Naive thymus-derived CD8-positive, alpha-beta T cell (primary cell): ENCODE measurements at places on chromosomes 2 and 18. TPM values are rescaled to one million over a fixed set of nuclear protein-coding genes. Genes with fewer than 3 reads are reported as not detected.

CHRND gene
- not detected for total RNA-seq

DNA sequence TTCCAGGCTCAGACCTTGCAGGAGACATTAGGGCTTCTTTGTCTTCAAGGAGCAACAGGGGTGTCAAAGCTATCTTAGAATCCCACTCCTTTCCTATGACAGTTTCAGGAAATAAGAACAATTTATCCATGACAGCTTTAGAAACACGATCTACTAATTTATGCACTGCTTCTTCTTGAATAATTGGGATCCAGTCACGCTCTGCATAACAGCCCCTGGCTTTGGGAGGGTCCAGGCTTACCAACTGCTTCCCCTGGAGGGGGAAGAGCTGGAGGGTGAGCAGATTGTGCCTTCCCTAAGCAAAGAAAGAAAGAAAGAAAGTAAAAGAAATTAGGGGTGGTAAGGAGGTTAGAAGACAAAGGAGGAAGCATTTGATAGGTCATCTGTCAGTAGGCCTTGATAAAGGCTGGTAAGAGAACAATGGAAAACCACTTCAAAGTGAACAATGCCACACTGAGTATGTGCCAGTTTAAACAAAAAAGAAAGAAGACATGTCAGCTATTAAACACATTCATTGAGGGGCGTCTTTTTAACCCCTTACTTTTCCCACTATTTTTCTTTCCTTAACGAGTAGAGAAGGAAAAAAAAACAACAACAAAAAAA is 327.6 kb downstream of the DCC start:
- H3K27me3 ChIP-seq: no peaks in the 10 kb centered on the region
- H3K4me3 ChIP-seq: no peak overlapping the region
- H3K36me3 ChIP-seq: no peaks in the 10 kb centered on the region
- no peak overlapping the region for H3K27ac ChIP-seq
- peaks cover 3% of the 10 kb centered on the region for H3K4me1 ChIP-seq

DNA sequence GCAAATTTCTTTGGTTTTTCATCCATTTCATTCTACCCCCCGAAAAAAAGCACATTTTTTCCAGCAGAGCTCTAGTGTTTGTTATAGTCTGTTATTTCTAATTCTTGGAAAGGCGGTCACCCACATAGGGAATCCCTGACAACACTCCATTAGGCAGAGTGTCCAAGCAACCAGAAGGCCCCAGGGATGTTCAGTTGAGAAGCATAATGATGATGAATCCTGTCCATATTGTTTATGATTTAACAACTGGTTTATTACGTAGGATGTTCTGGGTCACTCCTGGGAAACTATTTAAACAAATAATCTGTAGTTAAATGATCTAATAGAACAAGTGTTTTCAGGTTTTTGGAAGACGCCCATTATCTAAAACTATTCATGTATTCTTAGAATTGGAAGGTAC is 388.7 kb downstream of the TNS1 start:
- no peak overlapping the region for H3K4me3 ChIP-seq
- H3K27me3 ChIP-seq: no peaks in the 10 kb centered on the region
- no peak overlapping the region for H3K27ac ChIP-seq
- DNase-seq: no peak
- H3K4me1 ChIP-seq: peaks cover 22% of the 10 kb centered on the region

DNA sequence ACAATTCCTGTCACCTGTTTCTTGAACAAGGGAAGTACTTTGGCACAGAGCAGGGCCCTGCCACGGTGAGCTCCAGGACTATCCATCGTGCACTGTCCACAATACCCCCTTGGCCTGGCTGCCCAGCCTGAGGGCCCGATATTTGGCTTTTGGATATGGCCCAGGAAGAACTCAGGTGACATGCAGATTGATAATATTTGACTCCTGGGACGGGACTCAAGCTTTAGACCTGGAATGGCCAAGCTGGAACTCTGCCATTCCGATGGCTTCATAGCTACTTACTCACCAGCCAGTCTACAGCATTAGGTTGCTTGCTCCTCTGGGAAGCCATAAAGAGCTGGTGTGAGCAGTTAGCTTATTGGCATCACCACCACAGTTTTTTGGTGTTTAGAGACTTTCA is 26.6 kb downstream of the EML6 start:
- H3K4me3 ChIP-seq: no peak overlapping the region
- no peak overlapping the region for H3K27ac ChIP-seq
- DNase-seq: no peak
- no peaks in the 10 kb centered on the region for H3K27me3 ChIP-seq

CYB5A gene
- 42.3 TPM for total RNA-seq

DNA sequence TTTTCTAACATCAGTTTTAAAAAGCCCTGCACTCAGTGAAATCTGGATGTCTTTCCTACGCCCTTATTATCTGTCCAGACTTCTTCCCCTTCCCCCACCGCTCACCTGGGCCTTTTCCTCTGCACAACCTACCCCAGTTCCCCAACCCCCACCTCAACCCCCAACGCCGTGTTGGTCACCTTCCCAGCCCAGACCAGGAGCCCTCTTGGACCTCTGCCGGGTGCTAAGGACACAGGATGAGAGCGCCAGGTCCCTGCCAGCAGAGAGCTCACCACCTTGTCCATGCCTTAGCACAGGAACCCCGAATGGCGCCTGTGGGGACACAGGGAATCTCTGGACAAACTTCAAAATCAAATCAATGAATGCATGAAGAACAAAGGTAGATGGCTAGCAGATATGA is 966 bp upstream of the RBM43 start:
- H3K4me1 ChIP-seq: peaks cover 35% of the 10 kb centered on the region
- DNase-seq: no peak
- no peaks in the 10 kb centered on the region for H3K36me3 ChIP-seq

- peak overlapping the region; percentile 64 for H3K4me3 ChIP-seq
- peak; percentile 61 for DNase-seq
- peaks cover 89% of the 10 kb centered on the region for H3K4me1 ChIP-seq
Observed at GRCh38 chr2:30266051-30266621, 34.8 kb downstream of the LBH start.

DNA sequence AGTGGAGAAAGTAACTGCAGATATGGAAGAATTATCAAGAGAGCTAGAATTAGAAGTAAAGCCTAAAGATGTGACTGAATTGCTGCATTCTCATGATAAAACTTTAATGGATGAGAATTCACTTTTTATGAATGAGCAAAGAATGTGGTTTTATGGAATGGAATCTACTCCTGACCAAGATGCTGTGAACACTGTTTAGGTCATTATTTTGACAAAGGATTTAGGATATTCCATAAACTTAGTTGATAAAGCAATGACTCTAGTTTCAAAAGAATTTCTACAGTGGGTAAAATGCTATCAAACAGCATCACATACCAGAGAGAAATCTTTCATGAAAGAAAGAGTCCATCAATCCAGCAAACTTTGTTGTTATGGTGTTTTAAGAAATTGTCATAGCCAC is 1317.7 kb upstream of the ACVR2A start:
- H3K4me3 ChIP-seq: no peak overlapping the region
- no peaks in the 10 kb centered on the region for H3K36me3 ChIP-seq
- no peak overlapping the region for H3K27ac ChIP-seq
- peaks cover 1% of the 10 kb centered on the region for H3K27me3 ChIP-seq
- H3K4me1 ChIP-seq: no peaks in the 10 kb centered on the region

GRCh38 chr2:176642074-176642473 is 372.8 kb downstream of the MTX2 start:
- H3K4me3 ChIP-seq: no peak overlapping the region
- H3K36me3 ChIP-seq: no peaks in the 10 kb centered on the region
- peaks cover 80% of the 10 kb centered on the region for H3K27me3 ChIP-seq
- no peak for DNase-seq
- H3K27ac ChIP-seq: no peak overlapping the region

SP140 gene
- 27.5 TPM for total RNA-seq

DNA sequence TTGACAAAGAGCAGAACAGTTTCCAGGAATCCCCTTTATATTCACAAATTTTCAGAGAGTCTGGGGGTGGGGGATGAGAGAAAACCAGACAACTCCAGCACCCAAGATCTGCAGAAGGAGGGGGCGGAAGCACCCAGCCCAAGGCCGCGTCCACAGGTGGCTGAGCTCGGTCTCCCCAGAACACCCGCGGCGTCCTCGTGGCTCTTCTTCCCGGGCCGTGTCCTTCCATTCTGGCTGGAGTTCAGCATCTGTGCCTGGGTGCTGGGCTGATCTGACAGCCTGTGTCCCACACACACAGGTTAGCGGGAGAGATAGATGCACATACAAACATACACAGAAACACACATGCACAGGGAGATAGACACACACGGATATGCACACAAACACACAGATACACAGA is 455.8 kb upstream of the SALL3 start:
- H3K36me3 ChIP-seq: no peaks in the 10 kb centered on the region
- H3K27me3 ChIP-seq: no peaks in the 10 kb centered on the region
- H3K4me3 ChIP-seq: no peak overlapping the region
- no peak for DNase-seq
- no peaks in the 10 kb centered on the region for H3K4me1 ChIP-seq

GRCh38 chr2:197184959-197185586 is 125.5 kb downstream of the ANKRD44 start:
- H3K27ac ChIP-seq: peak overlapping the region; percentile 75
- H3K4me1 ChIP-seq: peaks cover 55% of the 10 kb centered on the region
- H3K27me3 ChIP-seq: no peaks in the 10 kb centered on the region

GRCh38 chr2:85189606-85190270 is 56.5 kb downstream of the TCF7L1 start:
- H3K27ac ChIP-seq: no peak overlapping the region
- peaks cover 4% of the 10 kb centered on the region for H3K27me3 ChIP-seq
- DNase-seq: no peak
- peaks cover 3% of the 10 kb centered on the region for H3K4me1 ChIP-seq
- H3K36me3 ChIP-seq: no peaks in the 10 kb centered on the region

- no peak overlapping the region for H3K27ac ChIP-seq
- no peaks in the 10 kb centered on the region for H3K27me3 ChIP-seq
- no peaks in the 10 kb centered on the region for H3K4me1 ChIP-seq
- H3K4me3 ChIP-seq: no peak overlapping the region
- H3K36me3 ChIP-seq: no peaks in the 10 kb centered on the region
- no peak for DNase-seq
Observed at GRCh38 chr2:83747141-83747540, 711.9 kb downstream of the SUCLG1 start.

DNA sequence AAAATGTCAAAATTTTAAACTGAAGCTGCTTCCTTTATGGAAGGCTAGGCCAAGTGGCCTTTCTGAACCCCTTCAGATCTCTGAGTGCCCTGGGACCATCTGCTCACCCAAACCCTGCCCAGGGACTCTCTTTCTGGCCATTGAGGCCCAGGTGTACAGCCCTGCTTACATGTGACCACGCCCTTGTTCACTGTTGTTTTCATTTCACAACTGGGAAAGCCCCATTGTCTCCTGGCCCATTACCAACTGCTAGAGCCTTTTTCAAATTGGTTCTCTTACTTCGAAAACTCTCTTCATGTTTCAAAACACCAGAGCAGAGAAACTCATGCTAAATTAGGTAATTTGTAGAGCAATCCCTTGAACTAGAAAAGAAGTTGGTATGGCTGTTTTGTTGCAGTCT is 219.5 kb upstream of the TANK start:
- no peaks in the 10 kb centered on the region for H3K36me3 ChIP-seq
- H3K4me3 ChIP-seq: no peak overlapping the region
- H3K27ac ChIP-seq: no peak overlapping the region
- no peaks in the 10 kb centered on the region for H3K27me3 ChIP-seq
- DNase-seq: no peak
- H3K4me1 ChIP-seq: peaks cover 4% of the 10 kb centered on the region

DNA sequence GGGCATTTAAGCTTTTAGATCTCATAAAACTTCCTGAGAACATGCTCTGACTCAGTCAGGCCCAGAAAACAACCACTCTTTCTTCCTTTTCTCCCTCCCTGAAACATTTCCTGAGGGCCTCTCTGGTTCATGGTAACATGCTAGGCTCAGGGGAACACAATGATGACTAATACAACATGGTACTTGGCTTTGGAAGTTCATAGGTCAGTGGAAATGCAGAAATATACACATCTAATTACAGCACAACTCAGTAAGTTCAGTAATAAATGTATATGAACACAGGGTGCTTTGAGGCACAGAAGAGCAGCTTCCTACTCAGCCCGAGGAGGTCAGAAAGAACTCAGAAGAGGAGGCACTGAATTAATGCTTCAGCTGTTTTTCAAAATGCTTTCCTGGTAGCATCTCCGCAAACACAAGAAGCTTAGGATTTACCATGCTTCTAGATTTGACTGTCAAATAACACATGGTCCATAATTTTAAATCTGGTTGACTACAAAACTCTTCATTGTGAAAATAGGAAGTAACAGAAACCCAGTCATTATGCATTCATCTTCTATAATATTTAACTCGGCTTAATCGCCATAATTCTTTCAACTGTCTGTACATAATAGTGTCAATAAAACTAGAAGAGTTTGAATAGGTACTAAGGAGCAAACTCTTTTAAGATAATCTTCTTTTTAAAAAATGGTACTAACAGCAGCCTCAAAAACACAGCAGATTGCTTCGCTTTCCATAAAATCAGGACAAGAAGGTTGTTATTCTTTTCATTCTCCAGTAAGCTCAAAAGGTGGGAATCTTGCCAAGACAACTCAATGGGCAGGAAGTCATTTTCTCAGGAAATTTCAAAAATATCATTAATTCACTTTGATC is 251.3 kb downstream of the DLGAP1 start:
- no peak for DNase-seq
- no peaks in the 10 kb centered on the region for H3K27me3 ChIP-seq
- H3K4me3 ChIP-seq: no peak overlapping the region
- no peaks in the 10 kb centered on the region for H3K4me1 ChIP-seq
- no peak overlapping the region for H3K27ac ChIP-seq
- no peaks in the 10 kb centered on the region for H3K36me3 ChIP-seq

DNA sequence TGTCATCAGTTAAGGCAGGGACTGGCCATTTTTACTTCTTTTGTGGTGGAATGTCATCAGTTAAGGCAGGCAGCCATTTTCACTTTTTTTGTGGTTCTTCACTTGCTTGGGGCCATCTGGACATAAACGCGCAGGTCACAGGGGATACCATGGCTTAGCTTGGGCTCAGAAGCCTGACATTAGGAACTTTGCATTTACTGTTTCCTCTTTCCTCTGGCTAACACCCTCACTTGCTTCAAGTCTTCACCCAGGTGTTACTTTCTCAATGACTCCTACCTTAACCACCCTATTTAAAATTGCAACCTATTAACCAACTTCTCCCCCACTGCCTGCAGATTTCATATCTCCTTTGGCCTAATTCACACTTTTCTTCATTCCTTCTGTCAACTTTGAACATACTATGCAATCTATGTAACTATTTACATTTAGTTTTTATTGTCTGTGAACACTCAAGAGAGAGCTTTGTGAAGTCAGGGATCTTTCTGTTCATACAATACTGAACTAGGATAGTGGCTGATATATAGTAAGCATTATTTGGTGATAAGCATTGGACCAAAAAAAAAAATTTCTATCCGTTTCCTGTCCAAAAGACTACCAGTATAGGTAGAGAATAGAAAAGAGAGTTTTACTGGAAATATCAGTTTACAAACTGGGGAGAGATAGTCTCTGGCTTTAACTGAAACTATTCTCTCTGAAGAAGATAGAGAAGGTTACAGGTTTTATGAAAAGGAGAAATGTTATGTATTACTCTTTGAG is 600.1 kb upstream of the ZNF804A start:
- H3K27ac ChIP-seq: no peak overlapping the region
- H3K4me1 ChIP-seq: no peaks in the 10 kb centered on the region
- no peak overlapping the region for H3K4me3 ChIP-seq
- DNase-seq: no peak

- no peaks in the 10 kb centered on the region for H3K27me3 ChIP-seq
- no peaks in the 10 kb centered on the region for H3K36me3 ChIP-seq
- H3K27ac ChIP-seq: no peak overlapping the region
- H3K4me3 ChIP-seq: no peak overlapping the region
Observed at GRCh38 chr2:95012881-95013550, 12.5 kb upstream of the MAL start.

PLB1 gene
- 0.34 TPM for total RNA-seq

- H3K4me1 ChIP-seq: peaks cover 17% of the 10 kb centered on the region
- H3K27ac ChIP-seq: no peak overlapping the region
- H3K4me3 ChIP-seq: peak overlapping the region; percentile 79
- no peak for DNase-seq
- peaks cover 79% of the 10 kb centered on the region for H3K27me3 ChIP-seq
- H3K36me3 ChIP-seq: peaks cover 4% of the 10 kb centered on the region
Observed at GRCh38 chr2:118835746-118836410, 11.6 kb downstream of the EN1 start.
